Stimulated activated CD4-positive, alpha-beta T cell treated with anti-CD3 and anti-CD28 coated beads, Interleukin-1b, Interleukin-23, amount 100 ng/mL, for 1 hour (primary cell): ENCODE measurements at places on chromosomes 6 and 20.

GRCh38 chr6:44064089-44064947 lies 62.9 kb downstream of the MRPL14 start:
- no peak for DNase-seq

DNA sequence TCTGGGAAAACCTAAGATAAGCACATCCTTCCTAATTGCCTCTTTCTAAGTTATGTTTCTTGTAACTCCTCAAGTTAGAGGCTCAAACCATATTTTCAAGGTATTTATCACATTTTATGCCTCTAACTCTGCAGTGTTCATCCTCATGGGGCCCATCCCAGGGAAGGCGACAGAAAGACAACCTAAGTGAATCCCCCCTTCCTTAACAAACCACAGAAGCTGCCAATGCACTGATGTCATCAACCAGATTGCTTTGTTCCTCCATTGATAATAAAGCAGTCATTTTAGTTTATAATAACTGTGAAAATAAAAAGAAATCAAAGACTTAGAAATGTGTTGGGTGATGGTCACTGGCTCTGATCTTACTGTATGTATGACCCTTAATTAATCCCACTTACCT lies 119.5 kb upstream of the TCF21 start:
- DNase-seq: no peak

DNA sequence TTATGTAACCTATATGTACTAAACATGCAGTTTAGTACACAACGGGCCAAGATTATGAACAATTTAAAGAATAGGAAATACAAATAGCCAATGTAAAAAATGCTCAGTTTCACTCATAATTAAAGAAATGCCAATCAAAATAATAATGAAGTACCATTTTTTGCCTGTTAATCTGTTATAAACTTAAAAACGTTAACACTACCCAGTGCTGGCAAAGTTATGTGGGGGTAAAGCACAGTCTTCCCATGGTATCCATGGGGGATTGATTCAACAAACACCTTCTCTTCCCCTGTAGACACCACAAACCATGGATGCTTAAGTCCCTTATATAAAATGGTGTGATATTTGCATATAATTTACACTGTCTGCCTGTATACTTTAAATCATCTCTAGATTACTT lies 205.3 kb upstream of the SIM1 start:
- DNase-seq: no peak

DNA sequence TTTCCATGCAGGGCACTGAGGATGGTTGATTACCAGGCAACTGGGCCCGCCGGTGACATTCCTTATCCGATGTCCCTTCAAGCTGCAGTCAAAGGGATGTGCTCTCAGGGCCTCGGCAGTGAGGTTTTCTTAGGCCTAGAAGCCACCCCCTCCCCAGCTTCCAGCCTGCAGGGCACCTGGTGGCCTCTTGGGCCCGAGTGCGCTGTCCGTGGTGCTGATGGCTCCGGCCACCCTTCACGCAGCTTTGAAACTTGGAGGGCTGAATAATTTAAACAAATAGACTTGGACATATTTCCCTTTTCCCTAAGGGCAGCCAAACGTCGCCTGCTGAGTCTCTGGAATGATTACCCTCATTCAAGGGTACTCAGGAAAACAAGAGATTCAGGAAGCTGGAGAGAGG lies 8.9 kb upstream of the MLN start:
- DNase-seq: no peak

DNA sequence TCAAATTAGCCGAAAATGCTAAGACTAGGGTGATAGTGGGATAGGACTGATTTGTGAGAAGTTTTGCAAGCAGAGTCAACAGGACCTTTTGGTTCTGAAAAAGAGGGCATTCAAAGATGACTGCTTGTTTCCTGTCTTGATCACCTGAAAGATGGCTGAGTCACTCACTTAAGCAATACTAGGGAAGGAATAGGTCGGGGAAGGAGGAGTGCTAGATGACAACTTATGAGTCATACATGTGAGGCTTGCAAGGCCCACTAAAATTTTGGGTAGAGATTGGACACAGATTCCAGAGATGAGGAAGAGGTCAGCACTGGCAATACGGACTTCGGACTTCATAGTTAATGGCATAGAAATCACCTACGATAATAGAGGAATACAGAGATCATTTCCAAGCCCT lies 89.2 kb downstream of the FAM83B start:
- no peak for DNase-seq

DNA sequence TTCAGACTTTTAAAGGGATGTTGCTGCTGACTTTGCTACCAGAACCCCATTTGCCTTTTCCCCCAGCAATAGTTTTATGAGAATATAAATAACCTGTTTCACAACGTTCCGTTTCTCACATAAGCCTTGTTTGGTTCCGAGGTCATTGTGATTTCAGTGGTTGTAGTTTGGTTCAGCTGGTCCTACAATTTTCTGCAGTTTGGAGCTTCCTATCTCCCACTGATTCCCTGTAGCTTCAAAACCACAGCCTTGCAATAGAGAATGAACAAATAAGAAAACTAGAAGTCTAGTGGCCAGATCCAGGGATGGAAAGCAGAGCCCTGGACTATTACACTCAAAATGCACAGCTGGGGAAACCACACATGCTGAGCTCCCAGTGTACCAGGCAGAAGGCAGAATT lies 24.1 kb upstream of the SH3BGRL2 start:
- DNase-seq: no peak

DNA sequence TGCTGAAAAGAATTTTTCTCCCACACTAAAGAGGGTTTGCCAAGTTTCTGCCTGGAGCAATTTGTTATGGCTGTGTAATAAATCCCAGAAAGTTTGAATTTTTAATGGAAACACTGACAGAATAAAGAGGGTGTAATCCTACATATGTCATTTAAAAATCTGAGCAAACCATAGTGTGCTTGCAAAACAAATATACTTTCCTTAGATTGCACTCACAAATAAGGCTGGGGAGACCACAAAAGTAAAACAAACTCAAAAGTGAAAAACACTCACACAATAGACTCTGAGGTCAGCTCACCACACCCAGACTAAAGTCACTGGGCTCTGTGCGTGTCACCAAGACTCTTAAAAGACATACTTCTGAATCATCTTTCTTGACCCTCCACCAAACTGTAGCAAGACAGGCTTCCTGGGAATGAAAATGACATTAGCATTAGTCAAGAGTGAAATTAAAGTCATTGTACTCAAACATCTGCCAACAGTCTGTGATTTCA lies 4.8 kb upstream of the ATXN1 start:
- no peak for DNase-seq

GRCh38 chr6:143139239-143139784 lies 78.6 kb downstream of the AIG1 start:
- DNase-seq: no peak

DNA sequence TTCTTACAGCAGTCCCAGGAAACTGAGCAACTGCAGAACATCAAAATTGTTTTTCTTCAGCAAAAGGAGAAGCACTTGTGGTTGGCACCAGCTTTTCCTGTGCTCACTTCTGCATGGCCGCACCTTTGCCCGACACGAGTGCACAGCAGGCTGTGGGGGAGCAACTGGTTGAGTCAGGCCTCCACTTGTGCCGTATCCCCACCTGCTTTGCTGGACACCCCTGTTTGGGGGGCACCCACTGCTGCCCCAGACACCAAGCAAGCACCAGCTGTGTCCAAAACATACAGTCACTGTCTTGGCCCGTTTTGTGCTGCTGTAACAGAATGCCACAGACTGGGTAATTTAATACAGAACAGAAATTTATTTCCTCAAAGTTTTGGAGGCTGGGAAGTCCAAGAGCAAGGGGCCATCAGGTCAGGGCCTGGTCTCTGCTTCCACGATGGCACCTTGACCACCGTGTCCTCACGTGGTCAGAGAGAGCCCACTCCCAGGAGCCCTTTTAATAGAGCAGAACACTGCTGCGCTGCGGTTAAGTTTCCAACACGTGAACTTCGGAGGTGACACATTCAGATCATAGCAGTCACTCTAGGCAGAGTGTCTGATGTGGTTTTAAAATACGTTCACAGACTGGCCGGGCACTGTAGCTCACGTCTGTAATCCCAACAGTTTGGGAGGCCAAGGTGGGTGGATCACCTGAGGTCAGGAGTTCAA lies 8.7 kb upstream of the GMEB2 start:
- no peak for DNase-seq

DNA sequence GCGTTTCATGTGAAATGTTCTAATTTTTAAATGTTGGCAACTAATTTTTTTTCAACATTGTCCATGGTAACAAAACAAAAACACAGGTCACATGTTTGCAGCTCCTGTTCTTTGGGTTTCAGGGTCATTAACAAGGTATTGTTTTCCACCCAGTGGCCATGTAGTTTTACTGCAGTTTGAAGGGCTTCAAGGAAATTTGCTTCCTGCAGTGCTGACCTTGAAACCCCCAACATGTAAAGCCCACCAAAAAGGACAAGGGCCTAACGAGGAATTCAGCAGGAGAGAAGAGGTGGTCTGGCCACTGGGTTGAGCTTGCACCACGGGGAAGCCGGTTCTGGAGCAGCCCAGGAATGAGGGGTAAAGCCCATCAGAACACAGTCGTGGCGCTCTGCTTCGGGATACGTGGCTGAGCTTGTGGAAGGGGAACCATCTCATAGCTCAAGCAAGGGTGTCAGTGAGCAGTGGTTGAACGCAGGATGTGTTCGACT lies 13.9 kb upstream of the KLHL31 start:
- no peak for DNase-seq

DNA sequence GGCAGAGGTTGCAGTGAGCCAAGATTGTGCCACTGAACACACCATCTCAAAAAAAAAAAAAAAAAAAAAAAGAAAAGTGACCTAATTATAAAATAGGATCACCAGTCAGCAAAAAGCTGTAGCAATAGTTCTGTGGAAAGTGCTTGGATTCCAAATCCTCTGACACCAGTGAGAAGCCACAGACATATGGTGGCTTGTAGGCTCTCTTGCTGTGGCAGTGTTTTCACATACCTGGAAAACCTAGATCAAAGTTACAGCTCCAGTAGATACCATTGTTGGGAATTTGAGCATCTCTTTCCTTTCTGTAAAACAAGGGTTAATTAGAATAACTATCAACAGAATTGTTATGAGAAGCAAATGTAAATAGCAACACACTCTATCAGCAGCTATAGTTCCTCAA lies 4.1 kb downstream of the CCDC170 start:
- no peak for DNase-seq

DNA sequence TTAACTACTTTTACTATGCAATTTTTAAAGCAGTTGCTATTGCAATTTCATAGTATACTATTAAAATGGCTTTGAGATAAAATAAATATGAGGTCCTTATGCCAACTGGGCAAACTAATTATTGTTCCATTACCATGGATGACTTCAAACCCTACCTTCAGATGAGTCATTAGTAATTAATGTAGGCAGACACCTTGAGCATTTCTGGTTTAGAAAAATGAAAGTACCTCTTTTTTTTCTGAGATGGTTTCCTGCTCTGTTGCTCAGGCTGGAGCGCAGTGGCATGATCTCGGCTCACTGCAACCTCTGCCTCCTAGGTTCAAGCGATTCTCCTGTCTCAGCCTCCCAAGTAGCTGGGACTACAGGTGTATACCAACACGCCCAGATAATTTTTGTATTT lies 11.9 kb downstream of the ASF1A start:
- no peak for DNase-seq

GRCh38 chr6:14729129-14729871 lies 516.6 kb upstream of the JARID2 start:
- no peak for DNase-seq

GRCh38 chr20:29876911-29877285 lies 1380.6 kb upstream of the DEFB115 start:
- no peak for DNase-seq

GRCh38 chr6:7493866-7494265 lies 47.6 kb upstream of the DSP start:
- DNase-seq: no peak

- DNase-seq: no peak
Observed at GRCh38 chr6:5587648-5588047, 326.3 kb downstream of the FARS2 start.

- no peak for DNase-seq
Observed at GRCh38 chr6:24614043-24614420, 32.0 kb downstream of the KIAA0319 start.

DNA sequence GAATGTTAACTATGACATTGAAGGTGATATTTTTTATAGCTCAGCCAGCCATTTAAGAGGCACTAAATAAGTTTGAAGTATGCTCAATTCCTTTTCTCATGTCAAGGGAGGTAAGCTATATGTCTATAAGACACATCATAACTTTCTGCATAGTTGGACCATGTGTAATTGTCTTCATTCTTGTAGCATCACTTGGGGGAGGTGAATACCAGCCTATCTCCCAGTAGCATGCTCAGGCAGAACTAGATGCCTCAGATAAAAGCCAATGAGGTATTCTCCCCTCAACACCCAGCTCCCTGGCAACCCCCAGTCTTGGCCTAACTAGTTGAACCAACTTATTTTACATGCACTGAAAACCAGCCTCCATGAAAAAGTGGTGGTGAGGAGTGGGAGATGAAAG lies 158.3 kb upstream of the JAG1 start:
- DNase-seq: no peak

DNA sequence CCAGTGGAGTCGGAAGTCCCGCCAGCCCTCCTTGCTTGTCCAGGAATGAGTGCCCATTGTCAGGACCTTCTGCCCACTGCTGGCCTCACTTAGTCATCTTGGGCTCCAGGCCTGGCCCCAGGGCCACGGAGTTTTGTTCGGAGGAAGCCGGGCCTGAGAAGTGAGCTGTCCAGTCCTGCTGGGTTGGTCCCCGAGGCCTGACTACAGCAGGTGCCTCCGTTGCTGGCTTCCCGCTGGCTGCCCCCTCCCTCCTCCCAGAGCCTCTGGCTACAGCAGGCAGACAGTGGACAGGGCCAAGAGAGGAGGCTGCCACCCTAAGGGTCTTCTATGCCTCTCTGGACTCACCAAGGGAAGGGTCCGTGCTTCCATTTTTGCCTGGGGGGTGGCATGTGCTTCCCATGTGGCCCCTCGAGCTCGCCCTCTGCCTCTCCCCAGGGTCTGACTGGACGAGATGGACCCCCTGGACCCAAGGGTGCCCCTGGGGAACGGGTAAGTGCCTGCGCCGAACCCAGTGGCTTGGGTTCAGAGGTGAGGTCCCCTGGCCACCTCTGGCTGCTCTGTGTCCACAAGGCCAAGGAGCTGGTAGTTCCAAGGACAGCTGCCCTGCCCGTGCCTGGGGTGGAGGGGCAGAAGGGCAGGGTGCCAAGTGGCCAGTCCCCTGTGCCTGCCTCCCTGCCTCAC lies 2.8 kb downstream of the COL9A3 start:
- DNase-seq: no peak

GRCh38 chr6:83183082-83183828 lies 9.8 kb downstream of the PGM3 start:
- no peak for DNase-seq
